ENCODE measurements at places on chromosomes 6 and 20. TPM values are rescaled to one million over a fixed set of nuclear protein-coding genes. Genes with fewer than 3 reads are reported as not detected.

RSPO3 gene
- total RNA-seq, result 10.8 TPM

MYCT1 gene
- 15.0 TPM for total RNA-seq

CD93 gene
- total RNA-seq, result 70.4 TPM

SYNJ2 gene
- total RNA-seq, result 12.3 TPM

EPPIN gene
- not detected for total RNA-seq

TUBB2B gene
- 126 TPM for total RNA-seq

BNIP5 gene
- 0.58 TPM for total RNA-seq

ID1 gene
- 748 TPM for total RNA-seq

SOBP gene
- total RNA-seq, result 20.4 TPM

All from metanephros (tissue), 2 donors.